ENCODE measurements at places on chromosomes 4 and X. TPM values are rescaled to one million over a fixed set of nuclear protein-coding genes. Genes with fewer than 3 reads are reported as not detected.

Gene MTMR8
- 0.07 TPM for polyA plus RNA-seq

Gene SLC39A8
- 1.2 TPM for polyA plus RNA-seq

Gene REELD1
- not detected for polyA plus RNA-seq

Gene AFM
- not detected for polyA plus RNA-seq

Gene SOWAHB
- polyA plus RNA-seq = 0.07 TPM

DNA sequence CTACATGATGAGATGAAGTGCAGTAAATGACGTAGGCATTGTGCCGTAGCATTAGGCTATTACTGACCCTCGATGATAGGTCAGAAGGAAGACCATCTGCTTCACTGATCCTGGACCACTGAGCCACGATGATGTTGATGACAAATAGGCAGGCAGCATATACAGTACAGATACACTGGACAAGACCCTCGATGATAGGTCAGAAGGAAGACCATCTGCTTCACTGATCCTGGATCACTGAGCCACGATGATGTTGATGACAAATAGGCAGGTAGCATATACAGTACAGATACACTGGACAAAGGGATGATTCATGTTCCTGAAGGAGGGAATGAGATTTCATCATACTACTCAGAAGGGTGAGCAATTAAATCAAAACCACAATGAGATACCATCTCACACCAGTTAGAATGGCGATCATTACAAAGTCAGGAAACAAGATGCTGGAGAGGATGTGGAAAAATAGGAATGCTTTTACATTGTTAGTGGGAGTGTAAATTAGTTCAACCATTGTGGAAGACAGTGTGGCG, 50.9 kb downstream of the BEND4 start:
- H3K27me3 ChIP-seq = no peaks in the 10 kb centered on the region
- no peaks in the 10 kb centered on the region for H3K36me3 ChIP-seq
- no peak overlapping the region for H3K4me3 ChIP-seq
- no peak overlapping the region for H3K27ac ChIP-seq
- DNase-seq = peak; percentile 59

DNA sequence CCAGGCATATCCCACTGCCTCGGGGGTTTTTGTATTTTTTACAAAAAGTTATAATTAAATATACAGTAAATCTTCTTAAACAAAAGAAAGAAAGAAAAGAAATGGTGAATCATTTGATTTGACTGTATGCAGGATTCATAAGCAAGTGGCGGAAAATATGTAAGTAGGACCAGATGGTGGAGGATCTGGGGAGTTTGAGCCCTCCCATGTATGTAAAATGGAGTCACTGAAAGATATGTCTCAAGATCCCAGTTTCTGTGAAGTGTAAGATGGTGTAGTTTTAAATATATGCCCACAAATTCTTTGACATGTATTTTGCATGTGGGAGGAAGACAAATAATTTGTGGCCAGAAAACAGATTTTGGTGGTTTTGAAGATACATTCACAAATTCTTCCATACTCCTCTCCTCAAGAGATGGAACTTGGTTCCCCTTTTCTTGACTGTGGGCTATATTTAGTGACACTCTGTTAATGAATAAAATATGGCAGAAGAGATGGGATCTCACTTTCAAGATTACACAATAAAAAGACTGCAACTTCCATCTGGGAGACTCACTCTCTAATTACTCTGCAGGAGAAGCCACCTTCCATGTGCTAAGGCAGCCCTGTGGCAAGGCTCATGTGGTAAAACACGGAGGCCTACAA, 133.6 kb upstream of the S100G start:
- DNase-seq = no peak
- no peaks in the 10 kb centered on the region for H3K27me3 ChIP-seq
- H3K4me3 ChIP-seq = no peak overlapping the region
- no peaks in the 10 kb centered on the region for H3K4me1 ChIP-seq
- no peak overlapping the region for H3K27ac ChIP-seq

DNA sequence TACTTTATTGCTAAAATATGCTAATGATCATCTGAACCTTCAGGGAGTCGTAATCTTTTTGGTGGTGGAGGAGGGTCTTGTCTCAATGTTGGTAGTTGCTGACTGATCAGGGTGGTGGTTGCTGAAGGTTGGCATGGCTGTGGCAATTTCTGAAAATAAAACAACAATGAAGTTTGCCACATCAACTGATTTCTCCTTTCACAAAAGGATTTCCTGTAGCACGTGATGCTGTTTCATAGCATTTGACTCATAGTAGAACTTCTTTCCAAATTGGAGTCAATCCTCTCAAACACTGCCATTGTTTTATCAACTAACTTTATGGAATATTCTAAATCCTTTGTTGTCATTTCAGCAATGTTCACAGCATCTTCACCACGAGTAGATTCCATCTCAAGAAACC, 19.3 kb downstream of the DDIT4L start:
- H3K4me1 ChIP-seq = no peaks in the 10 kb centered on the region
- DNase-seq = no peak
- H3K36me3 ChIP-seq = no peaks in the 10 kb centered on the region
- H3K4me3 ChIP-seq = no peak overlapping the region
- no peak overlapping the region for H3K27ac ChIP-seq

- H3K27ac ChIP-seq = no peak overlapping the region
- no peak for DNase-seq
- H3K4me1 ChIP-seq = no peaks in the 10 kb centered on the region
These were observed 64.9 kb downstream of the DOCK11 start for GRCh38 chrX:118560489-118560888.

DNA sequence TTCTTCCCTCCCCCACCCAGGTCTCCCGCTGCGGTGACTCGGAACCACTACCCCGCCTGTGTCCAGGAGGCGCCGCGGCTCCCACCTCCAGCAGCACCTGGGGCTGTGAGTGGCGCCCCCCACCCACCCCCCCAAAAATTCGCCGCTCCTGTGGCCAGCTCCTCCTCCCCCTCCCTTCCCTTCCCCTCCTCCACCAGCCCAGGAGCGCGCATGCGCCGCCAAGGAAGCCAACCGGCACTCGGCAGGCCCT, 278 bp downstream of the CLOCK start:
- no peak for DNase-seq
- H3K27ac ChIP-seq = peak overlapping the region; percentile 73
- peak overlapping the region; percentile 94 for H3K4me3 ChIP-seq
- H3K4me1 ChIP-seq = peaks cover 13% of the 10 kb centered on the region
- H3K36me3 ChIP-seq = no peaks in the 10 kb centered on the region

GRCh38 chr4:26208237-26208994, 112.4 kb upstream of the RBPJ start:
- DNase-seq = no peak
- H3K27me3 ChIP-seq = no peaks in the 10 kb centered on the region

DNA sequence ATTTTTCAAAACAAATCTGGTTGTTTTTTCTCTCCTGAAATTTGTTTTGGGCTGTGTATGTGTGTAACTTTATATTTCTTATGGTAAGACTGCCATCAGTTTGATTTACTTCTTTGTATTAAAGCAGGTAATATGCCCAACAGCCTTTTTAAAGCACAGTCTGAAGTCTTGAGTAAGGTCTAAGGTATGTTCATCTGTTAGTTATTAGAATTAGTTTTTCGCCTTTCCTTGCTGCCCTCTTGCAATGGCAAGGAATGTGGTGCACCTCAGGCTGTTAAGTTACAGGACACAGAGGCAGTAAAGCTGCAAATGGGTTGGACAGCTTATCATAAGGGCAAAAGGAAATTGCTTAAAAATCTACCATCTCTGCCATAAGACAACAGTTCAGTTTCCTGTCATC, 71.8 kb downstream of the METTL14 start:
- no peak overlapping the region for H3K27ac ChIP-seq

DNA sequence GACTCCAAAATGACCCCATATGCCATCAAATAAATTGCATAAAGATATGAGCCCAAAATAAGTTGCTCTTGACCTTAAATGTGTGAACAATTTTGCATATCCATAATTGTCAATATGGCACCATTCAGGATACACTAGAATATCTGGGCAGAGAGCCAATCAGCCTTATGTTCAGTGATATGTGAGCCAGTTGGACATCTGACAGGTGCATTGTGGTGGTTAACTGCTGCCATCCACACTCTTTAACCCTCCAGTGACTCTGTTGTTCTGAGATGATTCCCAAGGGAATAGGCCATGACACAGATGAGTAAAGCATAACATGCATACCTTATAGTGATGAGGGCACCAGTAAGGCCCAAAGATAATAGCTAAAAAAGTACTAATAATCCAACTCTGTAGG, 500.1 kb downstream of the PCDH18 start:
- no peaks in the 10 kb centered on the region for H3K27me3 ChIP-seq
- peak; percentile 9 for DNase-seq
- no peak overlapping the region for H3K4me3 ChIP-seq
- no peaks in the 10 kb centered on the region for H3K4me1 ChIP-seq

Data from fibroblast of lung (primary cell).